Fibroblast of skin of left biceps (primary cell): ENCODE measurements at places on chromosomes 7 and 10.

DNA sequence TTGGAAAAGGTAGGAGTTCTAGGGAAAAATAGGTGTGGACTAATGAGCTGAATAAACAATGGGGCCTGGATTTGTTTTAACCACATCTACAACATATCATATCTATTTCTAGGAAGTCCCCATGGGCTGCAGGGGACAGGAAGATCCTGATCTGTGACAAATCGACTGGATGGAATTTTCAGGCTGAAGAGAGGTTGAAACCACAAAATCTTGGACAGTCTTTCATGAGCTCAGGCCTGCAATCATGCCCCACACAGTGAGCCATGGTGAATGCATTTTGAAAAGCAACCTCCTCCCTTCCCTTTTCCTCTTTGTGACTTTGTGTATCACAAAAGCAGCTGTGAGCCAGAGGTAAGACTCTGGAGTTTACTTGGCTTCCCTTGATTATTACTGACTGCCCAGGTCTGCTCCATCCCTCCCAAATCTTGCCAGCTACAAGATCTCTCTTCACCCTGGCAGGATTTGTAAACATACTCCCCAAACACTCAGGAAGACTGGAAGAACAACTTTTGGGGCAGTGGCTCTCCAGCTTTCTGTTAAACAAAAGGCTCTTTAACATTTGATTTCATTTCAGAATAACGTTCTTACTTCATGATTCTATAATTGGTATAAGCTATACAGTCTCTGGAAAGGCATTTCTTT is 66.4 kb downstream of the ASAH2B start:
- DNase-seq, result no peak

DNA sequence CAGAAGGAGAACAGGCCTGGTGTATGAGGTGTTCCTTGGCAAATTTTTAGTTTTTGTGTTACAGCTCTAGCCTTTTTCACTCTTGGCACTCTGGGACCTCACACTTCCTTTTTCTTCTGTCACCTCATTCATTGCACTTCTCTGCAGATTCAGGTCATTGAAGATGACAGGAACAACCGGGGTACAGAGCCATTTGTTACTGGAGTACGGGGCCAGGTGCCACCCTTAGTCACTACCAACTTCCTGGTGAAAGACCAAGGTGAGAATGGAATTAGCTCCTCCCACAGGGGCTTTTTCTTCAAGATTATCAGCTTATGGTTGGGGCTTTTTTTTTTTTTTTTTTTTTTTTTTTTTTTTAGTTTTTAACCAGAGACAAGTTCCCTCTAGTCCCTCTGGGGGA is 18.5 kb upstream of the CHCHD1 start:
- no peak for DNase-seq

GRCh38 chr7:128217030-128217805 is 23.9 kb upstream of the LEP start:
- no peak for DNase-seq

DNA sequence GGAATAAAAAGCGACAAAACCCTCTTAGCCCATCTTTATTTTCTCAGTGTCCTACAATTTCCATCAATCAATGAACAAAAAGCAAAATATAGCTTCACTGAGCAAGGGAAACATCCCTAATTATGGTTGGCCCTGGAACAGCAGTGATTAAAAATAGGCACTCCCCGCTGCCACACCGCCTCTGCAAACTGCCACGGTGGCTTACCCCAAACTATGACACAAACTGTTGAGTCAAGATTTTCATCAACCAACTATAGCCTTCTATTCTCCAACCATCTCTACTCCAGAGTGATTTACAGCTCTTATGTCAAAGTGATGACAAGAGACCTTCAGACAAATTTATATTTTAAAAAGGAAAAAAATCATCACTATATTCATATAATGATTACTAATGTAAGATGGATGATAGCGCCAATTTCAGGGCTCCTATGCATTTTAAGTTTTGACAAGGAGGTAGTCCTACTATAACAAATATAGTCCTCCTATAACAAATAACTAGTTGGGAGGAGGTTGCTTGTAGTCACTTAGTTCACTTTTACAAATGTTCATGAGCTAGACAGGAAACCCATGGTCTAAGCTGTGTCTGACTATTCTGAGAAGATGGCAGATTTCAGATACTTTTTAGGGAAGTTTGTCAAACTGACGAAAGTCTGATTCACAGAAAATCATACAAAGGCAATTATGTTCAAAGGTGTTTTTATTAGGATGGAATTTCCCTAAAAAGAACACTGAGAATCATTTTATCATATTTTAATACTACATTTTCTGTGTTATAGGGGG is 26.3 kb downstream of the DENND11 start:
- no peak for DNase-seq

DNA sequence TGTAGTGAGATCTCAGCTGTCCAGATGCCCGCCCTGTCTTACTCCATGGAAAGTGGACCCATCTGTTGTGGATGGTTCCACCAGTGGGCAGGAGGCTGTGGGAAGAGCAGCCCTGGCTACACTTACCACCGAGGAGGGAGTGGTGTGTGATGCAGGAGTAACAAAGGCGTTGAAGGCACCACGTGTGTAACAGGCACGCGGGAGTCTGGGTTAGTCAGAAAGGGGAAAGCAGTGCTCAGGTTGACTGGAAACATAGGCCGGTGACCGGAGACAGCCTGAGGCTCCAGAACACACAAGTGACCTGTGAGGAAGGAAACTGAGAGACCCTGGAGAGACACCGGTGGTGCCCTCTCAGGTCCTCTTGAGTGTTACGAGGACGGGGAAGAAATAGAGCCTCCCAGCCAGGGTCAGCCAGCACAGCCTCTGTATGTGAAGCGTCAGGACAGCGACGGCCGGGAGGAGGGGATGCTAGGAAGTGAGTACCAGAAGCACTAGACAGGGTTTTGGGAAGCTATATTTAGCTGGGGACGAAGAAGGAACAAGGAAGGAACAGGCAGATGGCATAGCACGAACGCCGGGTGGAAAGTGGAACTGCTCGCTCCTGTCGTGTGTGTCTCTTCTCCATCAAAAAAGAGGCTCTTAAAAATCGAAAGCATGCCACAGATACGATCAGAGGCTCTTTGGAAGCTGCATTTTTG is 51.7 kb downstream of the DAGLB start:
- DNase-seq, result no peak

DNA sequence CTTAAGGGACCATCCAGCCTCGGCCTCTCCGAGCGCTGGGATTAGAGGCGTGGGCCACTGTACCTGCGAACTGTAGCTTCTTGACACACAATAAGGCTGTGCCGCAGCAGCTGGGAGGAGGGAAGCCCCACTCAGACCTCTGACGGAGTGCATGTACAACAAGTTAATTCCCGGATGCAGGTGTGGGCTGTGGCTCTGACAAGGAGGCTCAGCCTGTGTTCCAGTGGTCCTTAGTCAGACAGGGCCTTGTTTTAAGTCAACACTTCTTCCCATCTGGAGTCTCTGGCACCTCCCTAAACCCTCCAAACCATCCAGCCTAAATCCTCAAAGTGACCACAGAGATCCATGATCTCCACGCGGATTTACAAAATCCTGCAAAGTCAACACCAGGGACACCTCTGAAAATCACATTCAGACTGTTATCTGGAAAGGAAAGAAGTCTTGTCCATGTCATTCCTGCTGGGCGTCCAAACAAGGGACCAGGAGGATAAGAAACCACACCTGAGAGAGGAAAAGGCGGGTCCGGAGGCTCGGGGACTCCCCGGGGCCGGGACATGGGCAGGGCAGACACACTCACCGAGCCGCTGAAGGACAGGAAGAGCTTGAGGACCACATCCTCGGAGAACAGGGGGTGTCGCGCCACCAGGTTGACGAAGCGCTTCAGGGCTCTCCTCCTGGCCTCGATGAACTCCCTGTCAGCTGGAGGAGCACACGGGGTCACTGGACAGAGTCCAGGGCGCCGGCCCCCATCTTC is 29.4 kb downstream of the NUDT1 start:
- no peak for DNase-seq

DNA sequence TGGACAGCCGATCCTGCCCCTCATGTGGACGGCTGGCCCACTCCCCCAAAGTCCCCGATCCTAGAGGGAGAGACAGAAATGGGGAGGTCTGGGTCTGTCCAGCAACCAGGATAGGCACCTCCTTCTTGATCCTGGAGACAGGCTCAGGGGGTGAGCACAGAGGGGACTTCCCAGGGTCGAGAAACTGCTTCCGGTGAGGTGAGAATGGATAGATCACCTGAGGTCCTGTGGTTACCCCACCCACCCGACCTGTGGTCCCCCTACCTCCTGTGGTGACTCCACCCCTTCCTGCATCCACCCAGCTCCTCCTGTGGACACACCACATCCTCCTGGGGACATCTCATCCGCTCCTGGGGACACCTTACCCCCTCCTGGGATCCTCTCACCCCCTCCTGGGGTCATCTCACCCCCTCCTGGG is 27.4 kb upstream of the RASGEF1A start:
- DNase-seq, result no peak

DNA sequence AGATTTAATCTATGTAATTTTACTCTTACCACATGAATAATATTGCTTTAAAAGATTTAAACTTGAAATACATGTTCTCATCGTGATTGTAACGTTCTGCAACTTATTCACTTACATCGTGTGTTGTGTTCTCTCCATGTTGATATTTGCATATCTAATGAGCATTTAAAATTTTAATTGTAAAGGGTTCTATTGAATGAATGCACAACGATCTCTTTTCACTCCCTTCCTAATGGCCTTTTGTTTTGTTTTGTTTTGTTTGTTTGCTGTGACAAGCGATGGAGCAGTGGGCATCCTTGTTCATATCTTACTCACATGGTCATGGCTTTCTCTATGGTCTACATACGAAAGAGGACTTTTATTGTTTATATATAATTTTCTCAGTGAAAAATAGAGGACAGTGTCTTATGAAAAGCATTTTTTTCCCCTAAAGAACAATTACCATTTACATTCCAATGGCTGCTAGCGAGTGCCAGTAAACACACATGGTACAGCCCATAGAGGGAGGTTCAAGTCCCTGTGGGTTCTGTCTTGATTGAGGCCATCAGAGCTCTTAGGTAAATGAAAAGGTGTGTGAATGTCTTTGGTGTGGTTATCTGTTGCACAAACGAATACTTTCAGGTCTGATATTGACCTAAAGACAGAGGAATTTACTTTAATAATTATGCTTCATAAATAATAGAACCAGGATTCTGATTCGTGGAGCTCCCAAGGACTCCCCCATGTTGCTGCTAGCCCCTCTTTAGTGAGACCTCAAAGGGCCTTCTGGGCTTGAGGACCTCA is 32.4 kb downstream of the BTBD16 start:
- no peak for DNase-seq

DNA sequence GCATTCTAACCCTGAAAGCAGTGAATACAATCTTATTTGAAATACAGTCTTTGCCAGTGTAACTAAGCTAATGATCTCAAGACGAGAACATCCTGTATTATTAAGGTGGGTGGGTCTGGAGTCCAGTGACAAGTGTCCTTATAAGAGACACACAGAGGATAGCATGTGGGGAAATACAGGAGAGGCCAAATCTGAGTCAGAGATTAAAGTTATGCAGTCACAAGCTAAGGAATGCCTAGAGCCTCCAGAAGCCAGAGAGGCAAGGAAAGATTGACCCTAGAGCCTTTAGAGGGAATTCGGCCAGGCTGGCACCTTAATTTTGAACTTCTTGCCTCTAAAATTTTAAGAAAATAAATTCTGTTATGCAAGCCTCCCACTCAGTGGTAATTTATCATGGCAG is 87.5 kb upstream of the HGF start:
- no peak for DNase-seq

DNA sequence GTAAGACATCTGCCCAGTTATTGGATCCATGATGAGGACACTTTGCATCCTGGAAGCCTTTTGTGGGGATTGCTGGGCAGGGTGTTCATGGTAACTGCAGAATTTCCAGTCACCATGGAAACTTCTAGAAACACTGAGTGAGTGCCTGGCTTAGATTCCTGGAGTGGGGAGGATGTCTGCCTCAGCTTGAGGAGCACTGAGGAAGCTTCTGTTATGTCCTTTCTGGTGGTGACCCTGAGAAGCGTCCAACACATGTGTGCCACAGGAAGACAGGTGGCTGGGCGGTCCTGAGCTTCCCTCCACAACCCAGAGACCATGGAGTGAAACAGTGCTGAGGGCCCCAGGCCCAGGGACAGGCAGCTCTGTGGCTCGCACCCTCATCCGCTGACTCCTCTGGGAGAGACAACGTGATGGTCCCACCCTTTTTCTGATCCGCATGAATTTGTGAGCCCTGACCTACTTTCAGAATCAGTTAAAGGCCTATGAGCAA is 191.8 kb upstream of the CXCL12 start:
- no peak for DNase-seq

GRCh38 chr10:132328738-132329137 is 3.3 kb upstream of the LRRC27 start:
- no peak for DNase-seq

DNA sequence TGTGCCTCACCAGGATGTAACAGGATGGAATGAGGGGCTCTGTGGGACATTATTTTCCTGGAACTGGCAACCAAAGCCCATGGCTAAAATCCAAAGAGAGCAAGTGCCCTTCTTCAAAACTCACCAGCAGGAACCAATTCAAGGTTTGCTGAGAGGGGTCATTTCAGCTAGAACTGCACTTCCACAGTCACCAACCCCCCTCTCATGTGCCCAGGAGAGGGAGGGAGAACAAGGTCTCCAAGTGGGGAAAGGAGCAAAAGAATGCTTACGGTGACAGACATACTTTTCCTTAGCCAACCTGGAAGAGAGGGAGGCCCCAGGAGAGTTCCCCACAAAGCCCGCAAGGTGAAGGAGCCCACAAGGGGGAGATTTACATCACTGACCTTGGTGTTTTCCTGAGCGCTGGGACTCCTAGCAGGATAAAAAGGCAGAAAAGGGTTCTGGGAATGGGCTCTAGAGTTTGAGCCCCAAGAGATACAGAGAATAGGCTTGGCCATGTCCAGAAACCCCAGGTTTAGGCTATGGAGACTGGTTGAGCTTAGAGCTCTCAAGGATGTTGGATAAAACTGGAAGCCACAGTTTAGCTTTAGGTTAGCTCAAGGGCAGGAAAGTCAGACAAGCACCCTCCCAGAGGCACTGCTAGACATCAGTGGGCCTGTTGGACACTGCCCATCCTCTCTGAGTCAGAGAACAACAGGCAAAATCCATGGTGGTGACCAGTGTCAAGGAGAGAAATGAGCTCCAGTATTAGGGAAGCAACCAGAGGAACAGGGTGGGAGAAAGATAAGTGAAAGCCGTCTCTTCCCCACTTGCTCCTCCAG is 63.9 kb upstream of the GHITM start:
- DNase-seq, result no peak

DNA sequence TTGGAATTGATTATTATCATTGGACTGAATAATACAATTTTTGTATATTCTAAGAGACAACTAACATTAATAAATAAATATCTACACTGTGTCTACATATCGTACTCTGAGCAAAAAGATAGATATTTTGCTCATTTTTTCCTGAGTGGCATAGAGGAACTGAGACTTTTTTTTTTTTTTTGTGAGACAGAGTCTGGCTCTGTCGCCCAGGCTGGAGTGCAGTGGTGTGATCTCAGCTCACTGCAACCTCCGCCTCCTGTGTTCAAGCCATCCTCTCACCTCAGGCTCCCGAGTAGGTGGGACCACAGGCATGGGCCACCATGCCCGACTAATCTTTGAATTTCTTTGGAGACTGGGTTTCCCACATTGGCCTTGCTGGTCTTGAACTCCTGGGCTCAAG is 14.0 kb downstream of the KMT2E start:
- DNase-seq, result no peak

- DNase-seq, result no peak
Measured at GRCh38 chr10:59354434-59354833, 7.9 kb downstream of the FAM13C start.
